ENCODE measurements at places on chromosomes 2 and 18.

DNA sequence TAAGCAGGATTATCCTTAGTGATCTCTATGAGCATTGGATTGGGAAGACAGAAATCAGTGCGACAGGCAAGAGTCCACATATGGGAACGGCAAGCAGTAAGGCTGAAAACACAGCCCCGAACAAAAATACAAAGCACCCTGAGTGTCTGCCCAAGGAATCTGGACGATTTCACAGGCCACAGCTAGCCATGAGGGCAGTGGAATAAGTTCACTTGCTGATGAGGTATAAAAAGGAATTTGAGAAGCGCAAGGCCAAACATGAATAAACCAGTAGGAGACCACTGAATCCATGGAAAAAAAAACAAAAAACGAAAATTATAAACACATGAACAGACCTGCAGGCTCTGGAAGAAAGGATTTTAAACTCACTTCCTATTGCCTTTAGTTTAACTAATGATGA lies 24.3 kb downstream of the WDSUB1 start:
- no peak for DNase-seq

GRCh38 chr18:41343808-41344207 lies 611.2 kb upstream of the PIK3C3 start:
- DNase-seq: no peak

DNA sequence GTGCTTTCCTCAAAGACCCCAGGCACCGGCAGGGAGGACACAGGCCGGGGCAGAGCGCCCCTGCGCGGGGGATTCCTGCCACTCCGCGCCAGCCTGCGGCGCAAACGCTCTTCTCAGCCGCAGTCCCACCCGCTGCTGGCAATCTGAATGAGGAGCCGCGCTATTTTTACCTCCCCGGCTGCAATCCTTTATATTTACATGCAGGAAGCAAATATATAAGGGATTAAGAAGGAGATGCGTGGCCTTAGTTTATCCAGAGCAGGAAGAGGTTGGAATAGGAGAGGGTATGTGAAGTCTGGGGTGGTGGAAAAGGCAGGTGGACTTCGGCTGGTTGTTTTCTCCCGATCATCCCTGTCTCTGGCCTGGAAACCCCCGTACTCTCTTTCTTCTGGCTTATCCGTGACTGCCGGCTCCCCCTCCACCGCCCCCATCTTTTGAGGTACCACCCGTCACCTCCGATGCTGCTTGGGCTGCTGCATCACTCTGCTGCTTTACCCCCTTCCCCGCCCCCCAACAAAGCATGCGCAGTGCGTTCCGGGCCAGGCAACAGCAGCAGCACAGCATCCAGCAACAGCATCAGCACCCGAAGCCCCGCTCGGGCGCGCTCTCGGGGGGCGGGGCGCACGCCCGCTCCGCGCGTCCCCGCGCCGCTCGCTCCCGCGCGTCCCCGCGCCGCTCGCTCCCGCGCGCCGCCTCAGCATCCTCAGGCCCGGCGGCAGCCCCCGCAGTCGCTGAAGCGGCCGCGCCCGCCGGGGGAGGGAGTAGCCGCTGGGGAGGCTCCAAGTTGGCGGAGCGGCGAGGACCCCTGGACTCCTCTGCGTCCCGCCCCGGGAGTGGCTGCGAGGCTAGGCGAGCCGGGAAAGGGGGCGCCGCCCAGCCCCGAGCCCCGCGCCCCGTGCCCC lies at the start of gene ADAM23:
ADAM23 (plus strand) TSS at position 700 of the 902 bp plus-strand sequence. CDS start 335 bp downstream, outside the sequence.
- peak; percentile 12 for DNase-seq

- no peak for DNase-seq
These were observed 94.9 kb downstream of the RND3 start for GRCh38 chr2:150392614-150393013.
